ENCODE measurements at places on chromosomes 2 and 18.
A peak's percentile ranks its signal among the peaks of the same experiment; 100 is the strongest.

DNA sequence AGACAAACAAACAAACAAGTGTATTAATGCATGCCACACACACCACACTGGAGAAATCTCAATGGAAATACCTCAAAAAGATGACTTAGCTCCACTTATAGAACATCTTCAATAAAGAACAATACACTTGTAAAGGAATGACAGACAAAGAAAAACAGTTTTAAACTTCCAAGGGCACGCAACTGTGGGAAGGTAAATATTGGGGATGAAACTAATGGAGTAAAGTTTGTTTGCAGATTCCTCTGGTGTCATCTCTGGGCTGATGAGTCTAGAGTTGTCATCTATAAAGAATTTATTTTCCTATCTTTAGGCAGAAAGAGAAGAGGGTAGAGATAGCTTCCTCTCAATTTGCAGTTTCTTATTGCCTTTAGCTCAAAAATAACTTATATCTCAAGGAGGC, 144.0 kb upstream of the ZC3H15 start:
- no peak for DNase-seq

- DNase-seq, result no peak
Observed at GRCh38 chr2:241582328-241582727, 23.8 kb downstream of the BOK start.

DNA sequence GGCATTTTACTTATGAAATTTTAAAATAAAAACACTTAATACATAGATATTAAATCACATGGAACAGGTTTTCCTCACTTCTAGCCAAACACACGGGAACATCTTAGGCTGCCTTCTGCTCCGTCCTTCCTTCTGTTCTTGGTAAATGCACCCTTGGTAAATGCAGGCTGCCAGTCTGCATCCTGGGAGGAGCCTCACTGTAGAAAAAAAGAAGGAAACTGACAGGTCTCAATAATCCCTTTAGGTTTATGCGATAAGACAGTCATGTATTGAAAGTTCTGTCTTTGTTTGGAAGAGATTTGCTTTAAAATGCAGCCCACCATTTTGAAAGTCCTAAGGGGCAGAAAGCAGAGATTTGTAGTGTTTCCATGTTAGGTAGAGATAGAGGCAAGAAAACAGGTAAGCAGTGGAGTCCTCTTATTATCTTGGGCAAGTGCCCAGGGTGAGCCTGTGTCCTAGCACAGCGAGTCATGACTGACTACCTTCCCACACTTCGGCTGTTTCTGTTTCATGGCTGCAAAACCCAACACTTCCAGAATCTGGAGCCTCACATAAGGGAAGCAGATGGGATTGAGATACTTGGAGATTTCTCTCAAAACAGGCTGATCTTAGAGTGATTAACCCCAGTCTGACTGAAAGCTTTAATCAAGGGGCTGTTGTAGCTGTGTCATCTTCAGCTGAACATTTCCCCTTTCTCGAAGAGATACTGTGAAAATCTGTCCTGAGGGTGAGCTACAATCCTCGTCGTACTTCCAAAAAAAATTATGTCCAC, 131.4 kb upstream of the MAP3K20 start:
- DNase-seq, result no peak

GRCh38 chr2:49416252-49416651, 261.9 kb upstream of the FSHR start:
- DNase-seq, result no peak

GRCh38 chr2:85318222-85319074, 9.3 kb downstream of the TGOLN2 start:
- no peak for DNase-seq

GRCh38 chr18:42976869-42977590, 138.5 kb downstream of the RIT2 start:
- DNase-seq, result no peak

DNA sequence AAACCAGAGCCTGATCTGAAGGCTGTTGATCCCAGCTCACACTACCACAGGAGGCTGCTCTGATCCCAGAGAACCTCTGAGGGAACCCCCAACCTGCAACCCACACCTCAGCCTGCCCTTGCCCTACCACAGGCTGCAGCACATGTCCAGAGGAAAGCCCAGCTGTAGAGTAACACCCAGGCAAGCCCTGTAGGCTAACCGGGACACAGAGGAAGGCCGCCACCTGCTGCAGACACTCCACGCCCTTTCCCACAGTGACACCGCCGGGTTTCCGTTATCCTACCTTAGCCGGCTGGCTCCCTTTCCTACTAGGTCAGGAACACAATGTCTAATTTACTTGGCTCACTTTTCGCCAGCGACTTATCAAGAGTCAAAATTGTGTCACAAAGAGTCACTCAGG, 266.7 kb upstream of the KLHL29 start:
- no peak for DNase-seq

GRCh38 chr2:26480566-26481423, 2.9 kb upstream of the OTOF start:
- no peak for DNase-seq

GRCh38 chr2:169302364-169302763, 60.0 kb downstream of the LRP2 start:
- no peak for DNase-seq

GRCh38 chr2:219398721-219399363, 11.1 kb upstream of the DNPEP start:
- DNase-seq, result no peak

DNA sequence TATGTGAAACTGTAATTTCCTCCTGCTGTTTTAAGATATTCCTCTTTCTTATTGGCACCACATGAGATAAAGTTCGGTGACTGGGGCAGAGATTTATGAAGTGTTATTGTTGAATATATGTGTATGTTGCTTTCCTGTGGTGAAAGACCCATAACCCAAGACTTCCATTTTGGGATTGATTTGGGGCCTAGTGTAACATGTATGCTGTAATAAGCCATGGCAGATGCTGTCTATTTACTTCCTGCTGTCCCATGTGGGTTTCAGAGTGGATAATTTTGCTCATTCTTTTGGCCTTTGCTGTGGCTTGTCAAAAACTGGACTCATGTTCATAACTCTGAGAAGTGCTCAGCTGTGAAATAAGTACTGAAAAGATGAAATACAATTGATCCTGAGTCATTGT, 10.8 kb upstream of the MYO1B start:
- no peak for DNase-seq

DNA sequence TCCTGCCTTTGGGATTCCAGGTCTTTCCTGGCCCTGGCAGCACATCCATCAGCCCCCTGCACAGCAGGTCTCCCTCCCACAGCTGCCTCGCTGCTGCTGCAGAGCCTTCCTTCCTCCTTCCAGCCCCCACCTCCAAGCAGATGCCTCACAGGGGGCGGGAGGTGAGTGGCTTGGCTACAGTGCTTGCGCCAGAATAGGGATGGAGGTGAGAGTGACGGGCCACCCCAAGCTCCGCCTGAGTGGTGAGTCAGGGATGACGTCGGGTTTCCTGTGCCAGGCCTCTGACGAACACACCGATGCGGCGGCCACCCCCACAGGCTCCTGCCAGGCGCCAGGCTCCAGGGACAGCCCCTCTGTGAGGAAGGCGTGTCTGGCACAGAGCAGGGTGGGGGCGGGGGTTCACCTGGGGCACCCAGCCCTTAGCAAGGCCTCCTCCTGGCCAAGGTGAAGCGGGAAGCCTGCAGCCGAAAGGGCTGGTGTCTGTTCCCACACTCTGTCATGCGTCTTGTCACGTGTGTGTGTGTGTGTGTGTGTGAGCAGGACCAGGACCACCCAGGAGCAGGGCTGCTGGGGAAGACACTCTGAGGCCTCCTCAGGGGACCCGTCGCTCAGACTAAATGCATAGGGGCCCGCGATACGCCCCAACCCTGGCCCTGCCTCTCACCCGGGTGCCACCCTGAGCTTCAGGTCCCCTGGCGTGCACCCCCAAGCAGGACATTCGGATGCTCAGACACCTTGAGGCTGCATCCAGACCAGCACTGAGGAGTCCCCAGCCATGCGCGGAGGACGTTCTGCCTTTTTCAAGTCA, 3.4 kb upstream of the DUSP2 start:
- DNase-seq, result no peak

- DNase-seq, result no peak
Observed at GRCh38 chr18:76134628-76135027, 360.4 kb downstream of the ZNF516 start.

DNA sequence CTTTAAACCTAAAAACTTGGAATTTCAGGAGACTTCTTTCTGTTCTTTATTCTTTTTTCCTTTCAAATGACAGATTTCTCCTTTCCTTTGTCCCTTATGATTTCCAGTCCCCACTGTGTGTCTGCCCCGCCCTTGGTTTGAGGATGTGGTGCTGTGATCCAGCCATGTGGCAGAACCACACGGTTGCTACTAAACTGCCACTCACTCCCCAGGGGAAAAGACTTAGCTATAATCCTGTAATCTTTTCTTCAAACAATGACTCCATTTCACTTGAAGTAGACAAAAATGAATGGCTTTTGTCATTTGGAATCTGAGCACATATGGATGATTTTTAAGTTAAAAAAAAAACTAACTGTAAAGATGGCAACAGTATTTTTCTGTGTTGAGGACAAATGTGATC, 76.2 kb upstream of the STAM2 start:
- DNase-seq, result no peak

DNA sequence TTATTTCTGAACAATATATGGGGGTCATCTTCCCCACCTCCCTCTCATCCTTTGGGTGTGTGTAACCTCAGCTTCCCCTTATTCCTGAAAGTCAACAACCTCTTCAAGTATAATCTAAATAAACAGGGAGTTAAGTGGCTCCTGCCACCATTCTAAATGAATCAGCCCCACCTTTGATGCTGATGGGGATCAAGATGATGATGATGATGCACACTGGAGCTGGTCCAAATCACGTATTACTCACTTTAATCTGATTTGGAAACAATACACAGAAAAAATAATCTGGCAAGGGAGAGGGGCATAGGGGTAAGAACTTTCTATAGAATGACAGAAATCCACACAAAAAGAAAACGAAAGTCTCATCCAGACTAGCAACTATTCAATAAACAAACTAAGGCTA, 7.1 kb downstream of the ACVR1 start:
- DNase-seq, result no peak

DNA sequence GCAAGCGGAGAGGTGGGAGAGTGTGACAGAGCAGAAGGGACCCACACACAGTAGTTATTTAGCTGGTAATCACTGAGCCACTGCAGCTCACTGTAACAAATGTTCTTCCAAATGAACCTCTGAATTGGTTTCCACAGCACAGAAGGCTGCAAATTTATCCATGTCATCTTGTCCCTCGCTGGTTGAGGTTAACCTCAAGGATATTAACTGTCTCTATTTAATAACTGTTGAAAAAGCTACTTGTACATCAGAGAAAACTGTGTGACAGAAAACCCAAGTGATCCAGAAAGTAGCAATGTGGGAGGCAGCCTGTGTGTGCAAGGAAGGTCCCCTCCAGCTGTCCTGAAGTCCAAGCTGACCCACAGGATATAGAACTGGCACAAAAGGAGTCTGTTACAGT, 153.6 kb downstream of the DSEL start:
- no peak for DNase-seq

- no peak for DNase-seq
Observed at GRCh38 chr18:59742325-59743111, 45.3 kb upstream of the CCBE1 start.

DNA sequence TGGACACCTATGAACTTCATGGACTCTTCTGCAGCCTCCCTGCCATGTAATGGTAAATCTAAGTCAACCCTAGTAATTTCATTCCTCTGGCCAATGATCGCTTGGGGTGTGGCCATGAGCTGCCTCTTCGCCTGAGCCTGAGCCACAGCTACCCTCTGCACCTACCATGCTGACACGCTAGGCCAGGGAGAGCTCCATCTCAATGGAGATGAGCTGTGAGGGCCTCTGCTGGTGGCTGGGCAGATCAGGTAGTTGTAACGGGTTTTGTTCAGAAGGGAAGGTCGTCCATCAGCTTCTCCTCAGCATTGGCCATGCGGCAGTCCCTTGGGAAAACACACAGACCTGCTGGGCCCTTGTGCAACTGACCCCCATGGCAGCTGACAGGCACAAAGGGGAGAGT, 24.4 kb downstream of the MPHOSPH10 start:
- DNase-seq, result no peak

DNA sequence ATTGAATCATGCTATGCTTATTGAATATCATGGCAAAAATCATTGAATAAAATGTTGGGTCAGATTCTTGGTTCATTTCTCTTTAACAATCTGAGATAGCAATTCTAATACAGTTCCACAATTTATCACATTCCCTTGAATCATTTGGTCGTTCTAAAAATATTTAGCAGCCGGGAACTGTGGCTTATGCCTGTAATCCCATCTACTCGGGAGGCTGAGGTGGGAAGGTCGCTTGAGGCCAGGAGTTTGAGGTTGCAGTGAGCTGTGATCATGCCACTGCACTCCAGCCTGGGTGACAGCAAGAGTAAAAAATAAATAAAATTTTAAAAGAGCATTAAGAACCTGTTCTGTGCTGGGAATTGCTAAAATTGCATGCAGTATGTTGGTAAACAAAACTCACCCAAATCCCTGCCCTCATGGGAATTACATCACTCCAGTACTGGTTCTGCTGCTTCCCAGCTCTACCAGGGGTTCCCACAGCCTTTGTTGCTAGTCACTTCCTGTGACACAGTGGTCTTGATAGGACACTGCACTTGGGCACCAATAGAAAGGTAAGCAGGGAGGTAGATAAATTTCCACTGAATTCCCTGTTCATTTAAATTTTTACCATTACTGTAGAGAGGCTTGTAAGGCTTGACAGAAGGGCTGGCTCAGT, 200.4 kb downstream of the CTNNA2 start:
- no peak for DNase-seq

GRCh38 chr18:13612196-13612997, 114.0 kb downstream of the FAM210A start:
- no peak for DNase-seq

GRCh38 chr2:36027616-36028015, 328.0 kb upstream of the CRIM1 start:
- no peak for DNase-seq

GRCh38 chr2:206442833-206443734, at the start of gene ADAM23:
ADAM23 (plus strand) TSS chr2:206443532; CDS start chr2:206443867, 335 bp downstream.
- peak; percentile 78 for DNase-seq

DNA sequence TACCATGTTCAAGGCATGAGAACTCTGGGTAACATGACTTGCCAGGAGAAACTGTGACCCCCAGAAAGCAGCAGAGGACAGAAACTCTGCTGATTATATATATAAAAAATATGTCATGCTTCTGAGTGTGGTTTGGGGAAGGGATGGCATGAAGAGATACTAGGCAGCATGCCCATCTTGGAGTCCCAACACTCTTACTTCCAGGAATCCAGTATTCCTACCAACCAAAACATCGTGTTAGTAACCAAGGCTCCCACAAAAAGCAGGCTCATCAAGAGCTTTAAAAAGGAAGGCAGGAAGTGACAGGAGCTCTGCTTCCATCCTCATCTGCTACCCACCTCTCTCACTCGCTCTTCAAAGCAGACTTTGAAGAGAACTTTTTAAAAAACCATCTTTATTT, 31.6 kb upstream of the TWIST2 start:
- no peak for DNase-seq

GRCh38 chr18:63775166-63775730, at the start of gene SERPINB7:
SERPINB7 (plus strand) TSS chr18:63775418; CDS start chr18:63782373, 6,955 bp downstream.
- DNase-seq, result no peak
